ENCODE measurements at places on chromosomes 12 and 14. TPM values are rescaled to one million over a fixed set of nuclear protein-coding genes. Genes with fewer than 3 reads are reported as not detected.

- no peaks in the 10 kb centered on the region for H3K4me1 ChIP-seq
- H3K36me3 ChIP-seq, result no peaks in the 10 kb centered on the region
- no peaks in the 10 kb centered on the region for H3K27me3 ChIP-seq
Measured at GRCh38 chr12:59388694-59389093, 207.1 kb upstream of the SLC16A7 start.

GRCh38 chr14:106631879-106632278 is 1105.5 kb downstream of the TMEM121 start:
- no peak for DNase-seq
- peaks cover 5% of the 10 kb centered on the region for H3K4me1 ChIP-seq
- no peaks in the 10 kb centered on the region for H3K27me3 ChIP-seq
- no peak overlapping the region for H3K27ac ChIP-seq
- no peaks in the 10 kb centered on the region for H3K36me3 ChIP-seq

- no peak overlapping the region for H3K27ac ChIP-seq
- H3K36me3 ChIP-seq, result no peaks in the 10 kb centered on the region
- H3K4me1 ChIP-seq, result no peaks in the 10 kb centered on the region
- no peaks in the 10 kb centered on the region for H3K27me3 ChIP-seq
- no peak for DNase-seq
Measured at GRCh38 chr14:83707056-83707455, 1822.9 kb upstream of the FLRT2 start.

- no peak for DNase-seq
- H3K4me1 ChIP-seq, result no peaks in the 10 kb centered on the region
Measured at GRCh38 chr12:66932126-66932525, 253.2 kb upstream of the GRIP1 start.

GRCh38 chr14:69701857-69702256 is 65.1 kb upstream of the SRSF5 start:
- H3K36me3 ChIP-seq, result no peaks in the 10 kb centered on the region
- no peak overlapping the region for H3K27ac ChIP-seq
- DNase-seq, result no peak
- H3K27me3 ChIP-seq, result no peaks in the 10 kb centered on the region
- no peak overlapping the region for H3K4me3 ChIP-seq

DNA sequence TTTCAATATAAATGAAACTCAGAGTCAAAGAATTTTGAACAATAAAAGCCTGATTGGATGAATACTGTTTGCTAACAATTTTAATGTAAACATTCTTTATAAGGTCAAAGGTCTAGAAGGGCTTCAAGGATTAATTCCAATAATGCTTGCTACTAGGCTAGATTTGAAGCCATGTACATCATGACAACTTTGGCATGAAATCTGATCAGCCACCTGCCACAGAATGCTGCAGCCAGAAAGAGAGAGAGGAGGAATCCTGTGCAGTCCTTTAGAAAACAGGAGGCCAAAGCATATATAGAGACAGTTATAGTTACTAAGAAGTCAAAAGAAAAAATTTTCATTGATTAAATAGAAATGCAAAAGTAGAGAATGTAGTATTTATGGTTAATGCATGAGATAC is 47.1 kb downstream of the ABCD2 start:
- peaks cover 9% of the 10 kb centered on the region for H3K36me3 ChIP-seq
- no peaks in the 10 kb centered on the region for H3K27me3 ChIP-seq
- H3K27ac ChIP-seq, result no peak overlapping the region
- no peaks in the 10 kb centered on the region for H3K4me1 ChIP-seq
- no peak overlapping the region for H3K4me3 ChIP-seq
- no peak for DNase-seq

Gene TSHR
- total RNA-seq, result 1.6 TPM

Gene DACT1
- 29.5 TPM for total RNA-seq
